Body of pancreas (tissue), 4 donors: ENCODE measurements at places on chromosomes 4 and X.

DNA sequence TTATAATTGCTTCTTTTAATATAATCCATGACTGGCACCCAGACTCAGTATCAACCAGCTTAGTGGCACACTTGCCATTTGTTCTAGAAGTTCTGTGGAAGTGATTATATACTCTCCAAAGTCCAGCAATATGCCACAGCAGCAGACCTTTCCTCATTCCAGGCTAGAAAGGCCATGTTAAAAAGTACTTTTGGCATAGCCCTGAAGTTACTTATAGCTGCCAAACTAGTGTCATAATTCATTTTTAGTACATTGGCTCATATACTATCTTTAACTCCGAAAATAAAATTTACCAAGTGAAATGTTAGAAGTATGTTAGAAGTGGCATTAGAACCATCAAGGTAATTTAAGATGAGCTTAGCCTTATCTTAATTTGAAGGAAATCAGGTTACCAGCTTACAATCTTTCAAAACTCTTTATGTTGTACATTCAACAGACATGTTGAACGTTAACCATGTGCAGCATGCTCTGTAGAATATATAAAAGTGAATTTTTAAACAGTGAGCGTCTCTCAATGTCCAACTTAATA lies 714.2 kb upstream of the LCORL start:
- no peaks in the 10 kb centered on the region for H3K4me1 ChIP-seq
- H3K4me3 ChIP-seq: no peak overlapping the region
- no peaks in the 10 kb centered on the region for H3K27me3 ChIP-seq
- H3K27ac ChIP-seq: no peak overlapping the region
- H3K36me3 ChIP-seq: no peaks in the 10 kb centered on the region

DNA sequence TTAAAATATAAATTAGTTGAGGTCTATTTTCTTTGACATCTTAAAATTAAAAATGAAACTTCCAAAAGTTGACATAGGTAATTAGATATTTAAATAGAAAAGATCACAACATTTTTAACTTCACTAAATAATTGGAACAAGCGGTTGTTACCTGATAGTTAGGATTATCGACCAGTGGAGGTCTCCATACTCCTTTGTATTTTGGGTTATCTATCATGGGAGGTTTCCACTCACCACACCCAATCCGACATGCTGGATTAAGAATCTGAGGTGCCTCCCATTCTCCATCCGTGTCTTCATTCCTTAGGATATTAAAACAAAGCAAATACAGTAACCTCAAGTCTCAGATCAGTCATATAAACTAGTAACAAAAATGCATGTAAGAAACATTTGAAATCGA lies 22.2 kb downstream of the SCOC start:
- no peak overlapping the region for H3K4me3 ChIP-seq
- H3K27me3 ChIP-seq: no peaks in the 10 kb centered on the region
- no peaks in the 10 kb centered on the region for H3K4me1 ChIP-seq
- H3K27ac ChIP-seq: no peak overlapping the region

GRCh38 chrX:47586043-47586787 lies 4.0 kb downstream of the TIMP1 start:
- no peaks in the 10 kb centered on the region for H3K4me1 ChIP-seq
- H3K27ac ChIP-seq: no peak overlapping the region
- no peak for DNase-seq
- H3K27me3 ChIP-seq: no peaks in the 10 kb centered on the region

DNA sequence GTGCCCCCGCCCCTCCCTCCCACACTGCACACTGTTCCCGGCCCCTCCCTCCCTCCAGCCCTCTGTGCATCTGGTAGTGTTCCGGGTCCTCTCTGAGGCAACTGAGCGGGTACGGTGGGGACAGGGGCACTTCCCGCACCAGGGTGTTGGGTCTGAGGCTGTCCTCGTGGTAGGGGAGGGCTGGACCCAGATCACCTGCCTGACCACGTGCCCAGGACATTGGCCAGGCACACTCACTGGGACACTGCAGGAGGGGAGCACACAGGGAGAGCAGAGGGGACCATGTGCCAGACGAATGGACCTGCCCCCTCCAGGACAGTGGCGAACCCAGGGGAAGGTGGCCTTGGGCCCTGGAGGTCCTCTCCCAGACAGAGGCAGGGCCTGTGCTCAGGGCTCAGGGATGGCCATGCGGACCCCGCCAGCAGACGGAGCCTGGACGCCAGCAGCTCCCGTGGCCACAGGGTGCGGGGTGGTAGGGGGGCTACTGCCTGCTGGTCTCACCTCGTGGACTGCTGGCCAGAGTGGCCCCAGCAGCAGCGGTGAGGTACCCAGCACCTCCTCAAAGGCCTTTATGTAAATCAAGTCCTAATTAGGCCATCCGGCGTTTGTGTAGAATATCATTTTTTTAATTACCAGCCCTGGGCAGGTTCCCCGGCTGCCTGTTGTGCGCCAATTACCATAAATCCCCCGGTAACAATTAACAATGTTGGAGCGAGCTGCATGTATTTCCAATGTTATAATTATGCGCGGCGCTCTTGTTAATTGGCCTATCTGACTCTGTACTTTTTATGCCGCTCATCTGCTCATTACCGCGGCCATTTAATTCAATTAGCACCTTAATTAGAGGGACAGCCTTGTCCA lies 106.9 kb downstream of the FAM53A start:
- no peak for DNase-seq
- no peak overlapping the region for H3K27ac ChIP-seq
- no peaks in the 10 kb centered on the region for H3K36me3 ChIP-seq
- no peak overlapping the region for H3K4me3 ChIP-seq
- no peaks in the 10 kb centered on the region for H3K27me3 ChIP-seq

- no peak for DNase-seq
- no peak overlapping the region for H3K27ac ChIP-seq
- H3K4me3 ChIP-seq: no peak overlapping the region
These were observed 430 bp downstream of the TRIML1 start for GRCh38 chr4:188139671-188140070.

- H3K27ac ChIP-seq: no peak overlapping the region
- H3K4me1 ChIP-seq: no peaks in the 10 kb centered on the region
- H3K4me3 ChIP-seq: no peak overlapping the region
- DNase-seq: no peak
These were observed 56.1 kb upstream of the PPP4R3C start for GRCh38 chrX:27519226-27519625.

- H3K27me3 ChIP-seq: no peaks in the 10 kb centered on the region
- no peak for DNase-seq
- H3K4me3 ChIP-seq: no peak overlapping the region
- no peak overlapping the region for H3K27ac ChIP-seq
These were observed 20.7 kb downstream of the FRMPD3 start for GRCh38 chrX:107470198-107470597.

GRCh38 chrX:46750889-46751288 lies 8.0 kb downstream of the SLC9A7 start:
- H3K27ac ChIP-seq: no peak overlapping the region
- no peaks in the 10 kb centered on the region for H3K27me3 ChIP-seq
- H3K4me3 ChIP-seq: no peak overlapping the region
- no peaks in the 10 kb centered on the region for H3K4me1 ChIP-seq
- no peaks in the 10 kb centered on the region for H3K36me3 ChIP-seq

- no peak overlapping the region for H3K27ac ChIP-seq
- no peaks in the 10 kb centered on the region for H3K36me3 ChIP-seq
- H3K27me3 ChIP-seq: no peaks in the 10 kb centered on the region
- no peak for DNase-seq
These were observed 1.9 kb downstream of the PRPS1 start for GRCh38 chrX:107630031-107630689.

GRCh38 chrX:67787196-67787595 lies 243.4 kb downstream of the AR start:
- no peak overlapping the region for H3K4me3 ChIP-seq
- no peaks in the 10 kb centered on the region for H3K4me1 ChIP-seq
- no peaks in the 10 kb centered on the region for H3K27me3 ChIP-seq
- no peak overlapping the region for H3K27ac ChIP-seq
- no peaks in the 10 kb centered on the region for H3K36me3 ChIP-seq

DNA sequence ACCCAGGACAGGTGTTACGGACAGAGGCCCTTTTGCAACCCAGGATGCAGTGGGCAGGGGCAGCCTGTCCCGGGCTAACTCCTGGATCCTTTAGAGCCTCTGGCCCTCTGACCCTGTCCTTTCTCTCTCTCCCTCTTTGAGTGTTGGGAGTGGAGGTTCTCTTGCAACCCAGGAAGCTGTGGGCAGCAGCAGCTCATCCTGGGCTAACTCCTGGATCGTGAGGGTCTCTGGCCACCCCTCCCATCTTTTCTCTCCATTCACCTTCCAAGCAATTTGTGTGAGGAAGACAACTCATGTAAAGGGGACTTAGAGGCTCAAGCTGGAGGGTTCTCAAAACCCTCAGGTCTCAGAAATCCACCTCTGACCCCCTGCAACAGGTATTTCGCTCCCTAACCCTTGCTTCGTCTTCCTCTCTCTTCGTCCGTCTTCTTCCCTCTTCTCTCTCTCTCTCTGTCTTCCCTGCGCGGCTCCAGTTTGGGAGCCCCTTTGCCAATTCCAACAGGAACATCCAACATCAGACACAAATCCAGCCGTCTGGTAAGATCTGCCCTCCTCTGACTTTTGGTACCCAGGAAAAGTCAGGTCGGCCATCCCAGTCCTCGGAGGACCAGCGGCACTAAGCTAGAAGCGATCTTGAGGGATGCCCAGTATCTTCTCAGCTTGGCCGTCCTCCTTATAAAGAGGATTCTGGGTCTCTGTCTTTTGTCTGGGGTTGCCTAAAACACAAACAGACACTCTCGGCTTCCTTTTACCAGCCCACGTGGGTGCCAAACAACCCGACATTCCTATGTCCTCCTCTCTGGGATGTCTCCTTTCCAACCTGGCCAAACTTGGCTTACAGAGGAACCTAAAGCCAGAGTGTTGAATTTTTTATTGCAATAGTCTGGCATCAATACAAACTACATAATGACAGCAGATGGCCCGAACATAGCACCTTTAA lies 7.9 kb downstream of the ASMTL start:
- no peak for DNase-seq
- H3K27me3 ChIP-seq: no peaks in the 10 kb centered on the region
- H3K4me3 ChIP-seq: no peak overlapping the region
- no peaks in the 10 kb centered on the region for H3K36me3 ChIP-seq
- no peaks in the 10 kb centered on the region for H3K4me1 ChIP-seq

DNA sequence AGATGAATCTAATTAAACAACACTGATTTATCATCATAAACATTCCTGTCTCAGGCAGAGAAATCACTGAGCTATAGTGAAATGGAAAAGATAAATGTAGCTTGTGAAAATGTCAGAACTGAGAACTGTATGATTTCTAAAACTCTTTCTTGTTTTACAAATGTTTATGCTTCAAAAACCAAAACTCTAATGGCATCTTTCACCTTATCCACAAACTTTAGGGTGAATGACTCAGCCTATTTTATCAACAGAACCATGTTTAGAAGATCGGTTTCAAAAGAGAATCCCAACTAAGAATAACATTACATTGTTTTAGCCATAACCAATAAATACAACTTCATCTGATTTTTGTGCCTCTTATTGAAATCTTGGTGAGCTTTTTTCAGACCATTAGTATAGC lies 21.4 kb downstream of the NKX6-1 start:
- no peaks in the 10 kb centered on the region for H3K36me3 ChIP-seq
- H3K27ac ChIP-seq: no peak overlapping the region

DNA sequence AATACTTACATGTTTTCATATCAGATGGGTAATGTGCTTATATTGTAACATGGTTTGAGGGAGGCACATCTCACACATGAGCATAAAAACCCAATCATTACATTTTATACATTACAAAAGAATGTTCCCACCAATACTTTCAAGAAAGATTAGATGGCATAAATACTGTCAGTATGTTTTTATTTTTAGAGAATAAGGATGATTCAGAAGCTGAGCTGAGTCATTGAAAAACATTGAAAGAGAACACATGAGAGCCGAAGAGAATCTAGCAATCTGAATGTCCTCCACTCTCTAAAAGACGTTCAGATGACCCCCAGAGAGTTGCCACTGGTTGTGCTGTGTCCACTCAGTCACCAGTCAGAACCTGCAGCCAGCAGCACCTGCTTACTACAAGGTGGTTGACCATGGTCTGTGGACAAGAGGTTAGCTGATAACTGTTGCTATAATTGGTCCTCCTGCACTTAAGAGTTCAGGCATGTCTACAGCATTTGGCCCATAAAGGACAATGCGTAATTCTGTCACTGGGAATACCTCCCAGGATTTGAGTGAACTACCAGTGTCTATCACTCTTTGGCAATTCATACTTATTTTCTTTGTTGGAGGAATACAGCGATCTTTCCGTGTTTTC lies 382.2 kb upstream of the IGFBP7 start:
- no peak for DNase-seq
- H3K4me3 ChIP-seq: no peak overlapping the region
- H3K4me1 ChIP-seq: no peaks in the 10 kb centered on the region
- H3K27me3 ChIP-seq: no peaks in the 10 kb centered on the region
- H3K36me3 ChIP-seq: no peaks in the 10 kb centered on the region

- H3K27ac ChIP-seq: no peak overlapping the region
- peaks cover 10% of the 10 kb centered on the region for H3K4me1 ChIP-seq
- H3K27me3 ChIP-seq: no peaks in the 10 kb centered on the region
These were observed 226.7 kb upstream of the CENPE start for GRCh38 chr4:103424853-103425252.

DNA sequence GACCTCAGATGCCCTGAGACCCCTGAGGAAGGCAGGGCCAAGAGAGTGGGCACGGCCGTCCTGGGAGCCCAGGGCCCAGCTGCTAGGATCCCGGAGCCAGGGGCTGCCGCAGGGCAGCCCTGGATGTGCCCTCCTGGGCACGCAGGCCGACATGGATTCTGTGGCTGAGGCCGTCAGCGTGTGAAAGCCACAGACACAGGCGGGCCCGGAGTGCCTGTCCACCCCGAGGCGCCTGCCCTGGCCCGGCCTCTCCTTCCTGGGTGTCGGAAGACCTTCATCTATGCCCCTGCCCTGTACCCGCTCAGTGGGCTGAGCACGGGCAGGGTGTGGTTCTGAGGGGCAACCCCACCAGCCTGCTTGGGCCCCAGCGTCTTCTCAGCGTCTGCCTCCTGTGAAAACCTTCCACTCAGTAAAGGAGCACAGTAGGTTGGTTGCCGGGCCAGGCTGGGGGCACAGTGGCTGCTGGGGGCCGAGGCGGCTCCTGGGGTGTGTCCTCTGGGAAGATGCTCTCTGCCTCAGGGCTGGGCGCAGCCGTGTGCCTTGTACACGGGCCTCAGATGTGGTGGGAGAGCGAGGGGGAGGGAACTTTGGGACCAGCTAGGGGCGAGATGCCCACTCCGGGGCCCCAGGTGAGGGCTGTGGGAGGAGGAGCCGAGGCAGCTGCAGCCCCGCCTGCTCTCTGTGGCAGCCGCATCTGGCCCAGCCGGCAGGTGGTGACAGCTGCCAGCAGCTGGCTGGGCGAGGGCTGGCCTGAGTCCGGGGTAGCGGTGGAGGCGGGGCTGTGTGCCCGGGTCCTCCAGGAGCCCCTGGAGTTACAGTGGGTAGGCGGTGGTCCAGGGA lies 20.8 kb downstream of the FGFRL1 start:
- no peak overlapping the region for H3K4me3 ChIP-seq
- H3K27me3 ChIP-seq: no peaks in the 10 kb centered on the region
- peaks cover 23% of the 10 kb centered on the region for H3K4me1 ChIP-seq
- DNase-seq: peak; percentile 55
- H3K27ac ChIP-seq: no peak overlapping the region
